ENCODE measurements at places on chromosomes 4 and X.

- DNase-seq, result no peak
Observed at GRCh38 chr4:84407554-84408407, 91.3 kb downstream of the NKX6-1 start.

DNA sequence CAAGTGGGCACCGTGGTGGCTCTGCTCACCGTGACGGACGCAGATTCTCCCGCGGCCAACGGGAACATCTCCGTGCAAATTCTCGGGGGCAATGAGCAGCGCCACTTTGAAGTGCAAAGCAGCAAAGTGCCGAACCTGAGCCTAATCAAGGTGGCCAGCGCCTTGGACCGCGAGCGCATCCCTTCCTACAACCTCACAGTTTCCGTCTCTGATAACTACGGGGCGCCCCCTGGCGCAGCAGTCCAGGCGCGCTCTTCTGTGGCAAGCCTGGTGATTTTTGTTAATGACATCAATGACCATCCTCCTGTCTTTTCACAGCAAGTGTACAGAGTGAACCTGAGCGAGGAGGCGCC lies 2.7 kb downstream of the FAT4 start:
- no peak for DNase-seq

DNA sequence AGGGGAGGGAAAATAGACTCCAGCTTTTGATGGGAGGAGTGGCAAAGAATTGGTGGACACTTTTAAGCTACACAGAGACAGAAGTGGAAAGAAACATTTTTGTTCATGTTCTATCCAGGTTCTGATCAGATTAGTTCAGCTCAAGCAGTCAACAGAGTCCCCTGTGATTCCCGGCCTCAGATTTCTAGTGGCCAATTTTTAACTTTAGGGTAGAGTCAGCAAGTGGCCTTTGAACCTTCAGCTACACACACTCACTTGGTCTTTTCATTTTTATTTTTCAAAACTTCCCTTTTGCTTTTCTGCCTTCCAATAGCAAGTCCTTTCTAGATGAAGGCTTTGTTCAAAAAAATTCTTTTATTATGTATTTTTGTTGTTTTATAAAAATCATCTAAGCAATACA lies 169.2 kb upstream of the RPS6KA3 start:
- DNase-seq, result no peak

DNA sequence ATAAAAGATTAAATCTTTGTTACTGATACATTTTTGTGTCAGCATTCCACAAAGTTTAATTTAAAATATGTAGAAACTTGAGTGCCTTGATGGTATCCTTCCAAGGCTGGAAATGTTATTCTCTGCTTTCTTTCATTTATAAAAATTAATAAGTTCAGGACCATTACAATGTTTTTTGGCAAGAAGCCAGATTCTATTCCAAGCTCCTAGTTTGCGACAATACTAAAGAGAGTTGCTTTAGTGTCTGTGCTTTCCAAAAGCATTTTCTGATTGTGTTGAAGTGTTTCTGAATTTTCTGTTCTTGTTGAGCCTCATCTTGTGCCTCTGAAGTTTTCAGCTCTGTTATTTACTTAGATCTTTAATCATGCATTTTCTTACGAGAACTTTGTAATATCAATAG lies 516.2 kb downstream of the KCTD8 start:
- no peak for DNase-seq

DNA sequence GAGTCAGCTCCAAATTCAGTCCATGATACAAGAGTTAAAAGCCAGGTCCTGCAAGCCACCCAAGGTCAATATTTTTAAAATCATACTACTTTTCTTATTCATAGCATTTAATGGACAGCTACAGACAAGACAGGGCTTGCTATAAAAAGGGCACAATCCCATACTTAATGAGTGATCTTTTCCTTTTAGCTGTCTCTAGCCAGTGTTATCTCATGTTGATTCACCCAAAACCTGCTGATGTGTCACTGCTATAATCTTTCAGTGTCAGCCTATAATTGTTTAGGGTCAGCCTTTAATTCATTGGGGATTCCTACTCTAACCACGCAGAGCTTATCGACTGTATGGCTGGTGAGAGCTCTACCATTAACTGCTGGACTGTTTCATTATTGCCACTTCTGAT lies 51.2 kb upstream of the HCCS start:
- DNase-seq, result no peak

- DNase-seq, result no peak
Observed at GRCh38 chr4:158042591-158043030, 130.2 kb downstream of the GASK1B start.

- no peak for DNase-seq
Observed at GRCh38 chr4:157115613-157116335, 39.8 kb downstream of the GLRB start.

DNA sequence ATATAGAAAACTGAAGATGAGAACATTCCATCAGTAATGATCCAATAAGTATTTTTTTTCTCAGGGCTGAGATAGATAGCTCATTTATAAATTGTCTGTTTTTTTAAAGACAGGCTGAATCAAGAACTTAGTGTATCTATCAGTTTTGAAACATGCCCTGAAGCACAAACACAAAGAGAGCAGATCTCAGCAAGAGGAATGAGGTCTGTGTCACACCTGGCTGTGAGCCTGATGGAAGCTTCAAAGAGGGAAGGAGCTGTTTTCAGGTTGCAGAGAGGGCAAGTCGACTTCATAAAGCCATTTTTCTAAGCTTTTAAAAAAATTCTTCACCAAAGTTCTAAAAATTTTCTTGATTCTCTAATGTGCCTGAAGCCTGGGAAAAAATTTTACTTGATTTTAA lies 434.9 kb downstream of the PDGFC start:
- no peak for DNase-seq

DNA sequence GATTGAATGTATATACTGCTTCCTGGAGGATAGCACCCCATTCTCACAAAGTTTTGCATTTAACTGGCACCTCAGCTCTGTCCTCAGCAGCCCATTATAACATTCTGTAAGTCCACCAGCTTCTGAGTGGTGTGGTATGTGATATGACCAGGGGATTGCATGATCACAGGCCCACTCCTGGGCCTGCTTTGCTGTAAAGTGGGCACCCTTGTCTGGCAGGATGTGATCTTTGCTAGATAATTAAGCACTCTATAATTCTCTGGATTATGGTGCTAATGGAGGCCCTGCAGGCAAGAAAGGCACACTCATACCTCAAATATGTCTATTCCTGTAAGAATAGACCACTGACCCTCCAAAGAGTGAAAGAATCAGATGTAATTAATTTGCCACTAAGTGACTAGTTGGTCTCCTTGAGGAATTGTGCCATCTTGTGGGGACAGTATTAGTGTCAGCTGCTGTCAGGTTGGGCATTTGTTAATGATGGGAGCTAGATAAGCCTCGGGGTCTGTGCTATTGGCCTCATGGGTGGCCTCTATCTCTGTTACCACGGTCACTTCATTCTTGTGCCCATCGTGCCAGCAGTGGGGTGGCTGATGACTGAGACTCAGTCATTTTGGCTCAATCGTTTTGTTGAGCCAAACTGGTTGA lies 2.2 kb upstream of the CFI start:
- DNase-seq, result no peak

- no peak for DNase-seq
Observed at GRCh38 chr4:41029098-41029497, 185.2 kb downstream of the APBB2 start.

GRCh38 chr4:83010111-83010521 lies 507 bp downstream of the LIN54 start:
- DNase-seq, result no peak

DNA sequence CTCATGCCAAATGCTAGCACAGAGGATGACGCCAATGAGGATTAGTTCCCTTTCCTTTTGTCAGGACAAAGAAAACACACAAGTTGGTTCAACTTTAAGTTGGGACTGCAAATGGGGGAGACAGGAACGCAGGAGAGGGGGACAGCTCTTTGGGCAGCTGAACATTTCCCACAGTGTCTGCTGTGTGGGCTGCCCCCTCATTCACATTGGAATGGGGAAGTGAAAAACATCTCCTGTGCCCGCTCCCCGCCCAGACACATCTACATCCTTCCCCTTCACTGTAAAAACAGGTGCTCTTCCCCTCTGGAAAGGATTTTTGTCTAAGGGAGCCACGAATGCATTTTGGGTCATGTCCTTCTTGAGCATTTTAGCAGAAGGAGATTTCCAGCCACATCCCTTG lies 44.5 kb upstream of the TBC1D9 start:
- no peak for DNase-seq

- no peak for DNase-seq
Observed at GRCh38 chr4:153221783-153222706, 17.8 kb downstream of the TRIM2 start.
